ENCODE measurements at places on chromosomes 7 and 10. TPM values are rescaled to one million over a fixed set of nuclear protein-coding genes. Genes with fewer than 3 reads are reported as not detected.

DNA sequence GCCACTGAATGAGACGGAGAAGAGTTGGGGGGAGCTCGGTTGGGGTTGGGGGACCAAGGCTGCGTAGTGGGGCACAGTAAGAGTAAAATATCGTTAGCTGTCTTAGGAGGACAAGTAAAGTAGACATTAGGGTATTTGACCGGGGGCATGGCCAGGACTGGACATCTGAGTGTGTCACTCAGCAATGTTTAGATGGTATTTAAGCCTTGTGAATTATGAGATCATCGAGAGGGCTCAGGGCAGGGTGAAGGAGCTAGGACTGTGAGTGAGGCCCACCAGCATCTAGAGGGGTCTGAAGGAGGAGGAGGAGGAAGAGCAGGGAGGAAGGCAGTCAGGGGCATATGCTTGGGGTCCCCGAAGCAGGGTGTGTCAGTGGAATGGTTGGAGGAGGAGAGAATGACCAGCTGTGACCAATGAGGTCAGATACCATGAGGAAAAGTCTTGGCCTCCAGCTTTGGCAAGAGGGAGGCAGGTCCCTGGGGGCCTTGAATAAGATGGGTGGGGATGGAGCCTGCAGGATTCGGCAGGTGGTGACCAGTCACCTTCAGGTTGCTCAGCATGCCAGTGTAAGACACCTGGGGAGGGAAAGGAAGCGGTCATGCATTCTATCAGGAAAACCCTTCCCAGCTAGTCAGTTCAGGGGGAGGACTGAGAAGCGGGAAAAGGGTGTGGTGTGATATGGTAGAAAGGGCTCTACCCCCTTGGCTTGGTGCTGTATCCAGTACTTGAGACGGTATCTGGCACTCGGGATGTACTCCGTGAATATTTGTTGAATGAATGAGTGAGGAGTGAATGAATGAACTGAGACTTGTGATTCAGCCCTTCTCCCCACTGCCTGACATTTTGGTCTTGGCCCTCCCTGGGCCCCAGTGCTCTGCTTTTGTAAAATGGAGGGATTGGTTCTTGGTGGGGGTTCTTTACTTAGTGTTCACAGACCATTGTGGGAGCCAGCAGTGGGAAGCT lies 34.8 kb upstream of the SH2D4B start:
- DNase-seq, result no peak

- DNase-seq, result no peak
Observed at GRCh38 chr10:20391629-20392028, 505.5 kb downstream of the NEBL start.

GRCh38 chr7:108347616-108348015 lies 108.6 kb downstream of the NRCAM start:
- DNase-seq, result no peak

- DNase-seq, result no peak
Observed at GRCh38 chr10:22698941-22699440, 15.4 kb downstream of the PIP4K2A start.

The STRA8 gene
- not detected for total RNA-seq
